ENCODE measurements at places on chromosomes 4 and X.
A peak's percentile ranks its signal among the peaks of the same experiment; 100 is the strongest.

GRCh38 chrX:9835585-9836210, 49.5 kb downstream of the SHROOM2 start:
- no peak for DNase-seq

GRCh38 chrX:7891928-7892327, 35.3 kb downstream of the PNPLA4 start:
- DNase-seq = no peak

GRCh38 chr4:159764343-159764952, 661.6 kb downstream of the RAPGEF2 start:
- DNase-seq = no peak

DNA sequence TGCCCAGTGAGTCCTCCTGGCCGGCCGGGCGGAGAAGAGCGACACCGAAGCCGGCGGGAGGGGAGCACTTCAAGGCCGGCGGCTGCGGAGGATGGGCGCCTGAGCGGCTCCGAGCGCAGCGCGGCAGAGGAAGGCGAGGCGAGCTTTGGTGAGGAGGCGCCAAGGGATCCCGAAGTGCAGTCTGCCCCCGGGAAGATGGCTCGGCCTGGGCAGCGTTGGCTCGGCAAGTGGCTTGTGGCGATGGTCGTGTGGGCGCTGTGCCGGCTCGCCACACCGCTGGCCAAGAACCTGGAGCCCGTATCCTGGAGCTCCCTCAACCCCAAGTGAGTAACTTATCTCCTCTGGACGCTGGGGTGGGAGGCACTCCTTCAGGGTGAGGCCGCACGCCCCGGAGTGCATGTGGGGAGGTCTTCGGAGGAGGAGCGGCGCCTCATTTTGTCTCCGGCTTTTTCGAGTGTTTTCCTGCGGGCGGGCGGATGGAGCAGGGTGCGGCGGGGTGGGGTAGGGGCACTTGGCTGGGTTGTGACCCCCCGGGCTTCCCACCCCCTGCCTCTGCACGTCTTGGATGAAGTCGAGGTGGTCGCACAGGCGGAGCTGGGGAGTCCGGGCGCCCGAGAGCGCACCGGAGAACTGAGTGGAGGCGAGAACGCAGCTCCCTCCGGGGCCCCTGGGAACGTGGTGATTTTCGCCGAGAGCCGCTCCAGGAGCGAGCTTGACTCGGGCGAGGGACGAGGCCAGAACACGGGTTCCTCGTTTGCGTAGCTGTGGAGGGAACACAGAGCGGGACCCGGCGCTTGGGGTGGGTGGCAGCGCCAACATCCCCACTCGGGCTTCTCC, 979 bp downstream of the EFNB1 start:
- DNase-seq = no peak

GRCh38 chr4:135267148-135267865, 1065.7 kb upstream of the PABPC4L start:
- DNase-seq = no peak

DNA sequence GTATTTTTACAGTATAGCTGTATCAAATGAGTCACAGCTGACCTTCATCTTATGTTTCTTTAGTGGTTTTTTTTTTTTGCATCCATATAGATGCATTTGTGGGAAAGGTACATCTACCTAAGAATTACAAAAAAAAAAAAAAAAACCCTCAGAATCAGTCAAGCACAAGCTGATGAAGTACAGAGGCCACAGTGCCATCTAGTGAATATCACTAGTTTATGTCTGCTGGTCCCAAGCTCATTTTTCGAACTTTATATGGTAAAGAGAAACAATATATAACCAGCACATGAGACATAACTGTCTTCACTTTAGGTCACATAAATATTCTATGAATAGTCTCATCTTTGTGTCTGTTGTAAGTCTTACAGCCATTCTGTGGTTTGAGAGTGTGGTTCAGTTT, 220.1 kb downstream of the DLG3 start:
- no peak for DNase-seq

- DNase-seq = no peak
These were observed 8.2 kb downstream of the FAM184B start for GRCh38 chr4:17773135-17773698.

GRCh38 chr4:108512615-108513505, 107.5 kb upstream of the RPL34 start:
- DNase-seq = peak; percentile 17

GRCh38 chr4:22416403-22416802, 99.5 kb downstream of the ADGRA3 start:
- no peak for DNase-seq

- no peak for DNase-seq
These were observed 9.7 kb upstream of the TENM3 start for GRCh38 chr4:182233310-182234090.

DNA sequence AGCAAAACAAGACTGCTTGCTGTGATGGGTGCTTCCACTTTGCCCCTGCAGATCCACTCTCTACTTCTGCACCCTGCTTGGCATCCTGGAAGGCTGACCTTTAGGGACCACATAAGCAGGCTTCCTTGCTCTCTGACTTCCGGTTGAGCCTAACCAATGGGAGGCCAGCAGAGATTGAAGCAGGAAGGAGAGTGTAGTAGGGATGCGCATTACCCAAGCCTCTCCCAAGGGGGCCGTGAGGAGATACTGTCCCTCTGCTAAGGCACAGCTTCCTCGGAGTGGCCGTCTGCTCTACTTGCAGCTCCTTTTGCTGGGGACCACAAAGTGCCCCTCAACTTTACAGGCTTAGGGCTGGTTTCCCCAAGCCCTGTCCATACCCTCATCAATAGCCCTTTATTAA, 624.3 kb upstream of the TENM3 start:
- DNase-seq = no peak

DNA sequence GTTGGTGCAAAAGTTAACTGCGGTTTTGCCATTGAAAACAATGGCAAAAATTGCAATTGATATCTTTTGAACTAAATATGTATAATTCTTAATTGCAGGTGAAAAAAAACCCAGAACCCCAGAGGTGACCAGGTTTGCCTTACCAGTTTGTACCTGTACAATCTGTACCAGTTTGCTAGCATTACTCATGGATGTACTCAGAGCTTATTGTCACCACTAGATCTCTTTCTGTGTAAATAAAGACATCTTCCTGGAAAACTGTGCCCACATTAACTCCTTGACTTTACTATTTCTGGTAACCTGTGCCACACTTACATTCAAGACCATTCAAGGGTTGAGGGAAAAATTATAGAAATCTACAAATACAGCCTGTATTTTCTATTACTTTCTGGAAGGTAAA, 139.7 kb downstream of the ELOVL6 start:
- DNase-seq = no peak

DNA sequence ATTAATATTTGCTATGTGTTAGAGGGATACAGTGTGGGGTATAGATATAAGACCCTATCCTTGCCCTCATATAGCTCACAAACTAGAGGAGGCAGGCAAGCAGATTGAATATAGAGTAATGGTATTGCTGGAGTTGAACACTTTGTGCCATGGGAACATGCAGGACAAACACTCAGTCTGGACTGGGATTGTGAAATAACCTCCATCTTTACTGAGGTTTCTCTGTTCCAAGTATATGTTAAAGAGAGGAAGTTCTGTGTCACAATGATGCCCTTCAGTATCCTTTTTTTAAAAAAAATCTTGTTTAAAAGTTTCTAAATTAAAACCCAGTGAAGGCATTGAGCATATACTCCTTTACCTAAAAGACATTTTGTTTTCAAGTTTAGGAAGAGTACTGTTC, 8.7 kb downstream of the FABP2 start:
- DNase-seq = no peak

- DNase-seq = no peak
These were observed 184.6 kb upstream of the BCOR start for GRCh38 chrX:40282348-40282747.

DNA sequence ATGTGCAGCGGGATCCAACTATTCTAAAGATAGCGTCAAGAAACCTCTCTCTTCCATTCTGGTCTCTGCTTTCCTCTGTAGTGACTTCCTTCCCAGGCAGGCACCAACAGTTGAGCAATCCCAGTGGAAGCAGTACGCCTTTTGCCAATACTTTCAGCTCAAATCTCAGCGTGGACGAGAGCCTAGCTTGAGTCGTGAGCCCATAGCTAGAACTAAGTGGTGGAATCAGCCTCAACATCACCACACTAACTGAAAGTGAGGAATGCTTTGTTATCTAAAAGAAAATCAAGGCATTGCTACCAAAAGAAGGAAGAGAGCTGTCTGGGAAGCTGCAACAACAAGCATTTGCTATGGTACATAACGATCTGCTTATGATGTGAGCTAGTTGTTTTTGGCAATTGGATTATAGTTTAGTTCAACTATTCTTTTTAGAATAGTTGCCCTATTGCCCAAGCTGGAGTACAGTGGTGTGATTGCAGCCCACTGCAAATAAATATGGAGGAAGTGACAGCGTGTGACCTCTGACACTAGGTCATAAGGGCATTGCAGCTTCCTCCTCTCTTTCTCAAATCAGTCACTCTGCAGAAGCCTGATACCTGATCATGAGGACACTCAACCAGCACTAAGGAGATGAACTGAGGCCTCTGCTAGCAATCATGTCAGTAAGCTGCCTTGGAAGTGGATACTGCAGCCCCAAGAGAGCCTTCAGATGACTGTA, 24.7 kb upstream of the FRYL start:
- no peak for DNase-seq

GRCh38 chrX:53587795-53588420, 98.6 kb downstream of the HUWE1 start:
- DNase-seq = no peak
